Suprapubic skin (tissue), 4 donors: ENCODE measurements at places on chromosomes 6 and 20. TPM values are rescaled to one million over a fixed set of nuclear protein-coding genes. Genes with fewer than 3 reads are reported as not detected.

Gene SPTLC3
- 83.0 TPM for total RNA-seq

Gene DNMT3B
- 2.8 TPM for total RNA-seq

DNA sequence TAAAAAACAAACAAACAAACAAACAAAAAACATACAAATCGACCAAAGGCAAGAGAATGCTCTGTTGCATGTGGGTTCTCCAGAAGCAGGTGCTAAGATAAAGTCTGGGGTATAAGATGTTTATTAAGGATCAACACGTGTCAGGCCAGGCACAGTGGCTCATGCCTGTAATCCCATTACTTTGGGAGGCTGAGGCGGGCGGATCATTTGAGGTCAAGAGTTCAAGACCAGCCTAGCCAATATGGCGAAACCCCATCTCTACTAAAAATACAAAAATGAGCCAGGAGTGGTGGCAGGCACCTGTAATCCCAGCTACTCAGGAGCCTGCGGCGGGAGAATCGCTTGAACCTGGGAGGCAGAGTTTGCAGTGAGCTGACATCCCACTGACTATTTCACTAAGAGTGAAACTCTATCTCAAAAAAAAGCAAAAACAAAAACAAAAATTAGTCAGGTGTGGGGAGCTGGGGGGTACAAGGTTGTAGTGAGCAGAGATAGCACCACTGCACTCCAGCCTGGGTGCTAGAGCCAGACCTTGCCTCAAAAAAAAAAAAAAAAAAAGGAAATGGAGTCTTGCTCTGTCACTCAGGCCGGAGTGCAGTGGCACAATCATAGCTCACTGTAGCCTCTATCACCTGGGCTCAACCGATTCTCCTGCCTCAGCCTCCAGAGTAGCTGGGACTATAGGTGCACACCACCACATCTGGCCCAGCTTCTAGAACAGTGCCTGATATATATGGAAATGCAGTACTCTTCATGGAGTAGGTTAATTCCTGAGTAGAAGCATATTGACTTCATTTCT, 86.8 kb upstream of the JARID2 start:
- DNase-seq: no peak

DNA sequence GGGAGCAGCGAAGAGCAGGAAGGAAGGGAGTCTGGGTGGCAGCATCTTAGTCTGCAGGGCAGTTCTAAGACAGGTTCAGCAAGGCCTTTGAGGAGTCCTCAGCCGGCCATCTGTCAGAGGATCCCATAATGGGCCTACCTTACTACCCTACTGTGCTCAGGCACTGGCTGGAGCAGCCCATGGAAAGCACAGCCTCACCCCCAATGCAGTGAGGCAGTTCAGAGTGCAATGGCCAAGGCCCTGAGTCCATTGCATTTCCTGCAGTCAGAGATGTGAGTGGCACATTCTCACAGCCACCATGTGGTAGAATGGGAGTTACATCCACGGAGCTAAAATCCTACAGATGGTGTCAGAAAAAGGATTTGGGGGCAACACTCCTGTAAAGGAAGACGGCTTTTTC, 19.4 kb upstream of the OVOL2 start:
- DNase-seq: no peak

DNA sequence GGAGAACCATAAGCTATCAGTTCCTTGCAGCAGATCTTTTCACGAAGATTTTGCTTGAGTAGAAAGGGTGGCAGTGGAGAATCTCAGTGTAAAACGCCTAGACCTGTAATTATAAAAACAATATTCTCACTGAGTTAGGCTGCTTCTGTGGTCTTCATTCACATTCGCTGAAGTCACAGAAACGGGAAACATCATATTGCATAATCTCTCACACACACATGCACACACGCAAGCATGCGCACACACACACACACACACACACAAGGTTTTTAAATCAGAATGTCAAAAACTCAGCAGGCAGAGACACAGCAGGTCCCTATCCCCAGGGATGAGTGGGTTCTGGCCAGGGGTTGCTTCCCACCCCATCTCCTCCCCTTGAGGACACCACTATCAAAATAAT, 175.5 kb downstream of the ATXN1 start:
- DNase-seq: no peak
